Fibroblast of upper back skin (primary cell): ENCODE measurements at places on chromosomes 2 and 18.

DNA sequence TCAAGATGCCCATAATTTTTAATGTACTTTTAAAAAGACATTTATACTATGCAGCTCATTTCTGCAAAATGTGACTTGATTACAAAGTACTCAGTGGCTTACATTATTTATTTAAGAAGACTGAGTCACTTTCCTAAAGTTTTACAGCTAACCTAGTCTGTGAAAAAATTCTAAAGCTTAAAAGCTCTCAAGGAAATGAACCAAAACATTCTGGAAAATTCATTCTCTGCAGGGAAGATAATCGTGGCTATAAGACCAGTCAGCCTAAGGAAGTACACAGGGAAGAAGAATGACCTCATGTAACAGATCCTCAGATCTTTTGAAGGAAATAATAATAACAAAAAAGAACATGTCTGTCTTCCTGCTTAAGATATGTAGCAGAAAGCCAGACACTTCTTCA, 232.1 kb upstream of the STK17B start:
- peak; percentile 77 for DNase-seq

DNA sequence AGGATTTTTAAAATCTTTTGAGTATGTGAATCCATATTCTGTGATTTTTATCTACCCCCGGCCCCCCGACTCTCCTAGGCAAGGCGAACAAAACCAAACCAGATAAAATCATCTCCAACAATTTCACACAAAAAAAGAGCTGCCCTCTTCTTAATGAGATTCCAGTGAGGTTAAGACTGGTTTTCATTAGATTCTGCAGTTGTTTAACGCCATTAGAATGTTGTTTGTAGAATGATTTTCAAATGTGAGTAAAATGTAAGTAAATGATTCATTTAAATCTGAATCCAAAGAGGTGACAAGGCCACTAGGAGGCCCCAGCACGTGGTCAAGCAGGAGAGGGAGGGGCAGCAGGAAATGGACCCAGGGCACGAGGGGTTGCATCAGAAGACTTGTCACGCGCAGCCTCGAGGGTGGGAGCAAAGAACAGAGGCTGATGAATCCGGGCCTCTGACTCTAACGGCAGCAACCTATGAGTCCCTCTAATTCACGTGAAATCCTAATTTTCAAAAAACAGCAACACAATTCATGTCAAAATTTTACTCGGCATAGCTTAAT, 24.3 kb upstream of the KLHL29 start:
- DNase-seq: no peak

DNA sequence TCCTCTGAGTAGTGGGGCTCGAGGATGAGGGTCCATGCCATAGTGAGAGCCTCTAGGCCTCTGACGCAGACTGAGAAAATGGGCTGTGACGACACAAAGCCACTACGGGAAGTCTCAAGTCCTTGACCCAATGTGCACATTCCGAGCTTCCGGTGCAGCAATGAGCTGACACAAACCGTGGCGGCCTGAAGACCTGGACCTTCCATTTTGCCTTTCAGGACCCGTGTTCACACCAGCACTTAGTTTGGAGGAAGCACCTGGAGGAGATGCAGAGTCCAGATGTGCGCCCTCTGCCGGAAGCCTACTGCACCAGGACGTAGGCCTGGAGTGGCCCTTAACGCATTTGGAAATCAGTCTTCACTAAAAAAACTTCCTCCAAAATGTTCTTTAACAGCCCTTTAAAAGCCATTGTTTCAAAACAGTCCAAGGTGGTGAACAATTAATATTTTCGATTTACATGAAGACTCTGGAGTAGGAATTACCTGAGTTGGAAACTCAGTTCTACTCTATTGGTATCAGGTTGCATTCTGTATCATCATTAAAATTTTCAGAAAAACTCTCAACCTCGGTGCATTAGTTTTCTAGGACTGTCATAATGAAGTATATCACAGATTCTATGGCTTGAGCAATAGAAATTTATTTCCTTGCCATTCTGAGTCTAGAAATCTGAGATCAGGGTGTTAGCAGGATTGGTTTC, 33.9 kb downstream of the BMP10 start:
- DNase-seq: peak; percentile 32

- peak; percentile 49 for DNase-seq
Measured at GRCh38 chr2:40348038-40348437, 103.9 kb downstream of the SLC8A1 start.

- DNase-seq: no peak
Measured at GRCh38 chr18:25334588-25334987, 17.4 kb downstream of the ZNF521 start.

DNA sequence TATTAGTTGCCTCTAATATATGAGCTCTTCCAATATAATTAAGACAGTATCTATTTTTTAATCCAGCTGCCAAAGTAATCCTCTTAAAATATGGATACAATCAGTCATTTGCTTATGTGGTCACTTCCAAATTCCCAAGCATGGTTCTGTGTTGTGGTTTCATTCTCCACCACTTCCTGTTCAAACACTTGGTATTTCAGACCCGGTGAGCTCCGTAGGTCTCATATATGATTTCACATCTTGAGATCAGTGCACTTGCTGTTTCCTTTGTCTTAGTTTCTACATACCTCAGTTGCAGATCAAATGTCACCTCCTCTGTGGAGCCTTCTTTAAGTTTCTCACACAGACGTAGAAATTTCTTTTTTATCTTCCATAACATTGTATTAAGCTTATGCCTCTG, 254.2 kb downstream of the KCNS3 start:
- DNase-seq: peak; percentile 64

GRCh38 chr2:136117391-136117841, 533 bp downstream of the CXCR4 start:
- DNase-seq: no peak

DNA sequence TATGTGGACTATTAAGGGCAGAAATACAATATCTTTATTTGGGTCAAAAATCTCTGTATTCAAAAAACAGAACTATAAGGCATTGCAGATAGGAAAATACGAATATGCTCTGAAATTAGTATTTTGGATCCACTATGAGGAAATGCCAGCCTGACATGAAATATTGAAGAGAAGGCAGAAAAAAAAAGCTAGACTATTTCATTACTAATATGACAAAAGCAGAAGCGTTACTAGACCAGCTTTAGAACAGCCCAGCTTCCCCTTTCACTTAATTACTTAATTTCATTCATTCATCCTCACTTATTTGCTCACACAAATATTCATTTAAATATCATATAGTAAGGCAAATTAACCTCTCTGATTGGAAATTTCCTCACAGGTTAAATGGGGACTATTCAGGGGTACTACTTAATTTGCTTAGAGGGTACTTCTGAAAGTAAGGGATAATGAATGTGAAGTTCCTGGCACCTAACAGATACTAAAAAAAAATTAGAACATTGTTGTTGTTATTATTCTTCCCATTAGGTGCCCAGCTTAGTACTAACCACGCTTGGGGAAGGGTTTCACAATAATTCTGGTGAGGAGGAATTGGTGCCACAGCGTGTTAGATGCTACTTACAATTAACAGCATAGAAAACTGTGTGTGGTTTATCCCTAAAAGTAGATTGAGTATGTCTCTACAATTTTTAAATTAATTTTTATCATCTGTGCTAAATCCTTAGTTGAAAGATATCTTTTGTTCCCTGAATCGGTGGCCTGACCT, 71.1 kb upstream of the CTLA4 start:
- no peak for DNase-seq

- no peak for DNase-seq
Measured at GRCh38 chr2:177600917-177601316, 208.3 kb downstream of the AGPS start.

DNA sequence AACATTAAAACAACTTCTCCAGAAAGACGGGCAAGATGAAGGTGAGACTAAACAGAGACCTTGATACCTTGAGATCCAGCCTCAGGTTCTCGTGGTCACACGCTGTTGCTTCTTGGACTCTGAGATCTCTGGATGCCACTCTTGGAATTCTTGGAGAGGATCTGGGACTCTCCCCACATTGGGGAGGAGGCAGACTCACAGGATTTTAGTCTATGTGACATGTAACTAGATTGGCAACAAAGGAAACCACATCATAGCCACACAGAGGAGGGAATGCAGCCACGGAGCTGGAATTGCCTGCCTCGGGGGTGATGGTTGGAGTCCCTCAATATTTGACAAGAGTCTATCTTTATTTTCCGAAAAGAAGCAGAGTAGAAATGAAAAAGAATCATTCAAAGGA, 78.8 kb upstream of the IGFBP5 start:
- DNase-seq: peak; percentile 60

- no peak for DNase-seq
Measured at GRCh38 chr18:78681934-78682333, 297.7 kb upstream of the SALL3 start.

DNA sequence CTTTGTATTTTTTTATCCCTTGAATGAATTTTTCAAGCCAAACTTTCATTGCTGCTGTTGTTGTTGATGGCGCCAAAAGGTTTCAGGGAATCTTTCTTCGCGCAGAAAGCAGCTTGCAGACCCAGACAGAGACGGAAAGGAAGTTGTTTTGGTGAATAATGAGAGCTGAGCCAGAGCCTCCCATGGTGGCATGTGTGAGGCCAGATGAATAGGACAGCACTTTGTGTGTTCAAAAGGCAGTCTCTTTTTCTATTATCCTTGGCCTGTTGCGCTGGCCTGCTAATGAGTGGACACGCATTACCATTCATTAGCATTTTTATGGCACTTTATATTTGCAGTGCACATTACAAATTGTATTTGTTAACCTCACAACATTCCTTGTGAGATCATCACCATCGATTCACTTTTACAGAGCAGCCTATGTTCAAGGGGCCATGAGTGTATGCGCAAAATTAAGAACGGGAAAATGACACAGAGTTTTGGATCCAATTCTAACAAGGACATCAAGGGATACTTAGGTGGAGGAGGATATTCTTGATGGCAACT, 754.7 kb downstream of the BCL11A start:
- no peak for DNase-seq

DNA sequence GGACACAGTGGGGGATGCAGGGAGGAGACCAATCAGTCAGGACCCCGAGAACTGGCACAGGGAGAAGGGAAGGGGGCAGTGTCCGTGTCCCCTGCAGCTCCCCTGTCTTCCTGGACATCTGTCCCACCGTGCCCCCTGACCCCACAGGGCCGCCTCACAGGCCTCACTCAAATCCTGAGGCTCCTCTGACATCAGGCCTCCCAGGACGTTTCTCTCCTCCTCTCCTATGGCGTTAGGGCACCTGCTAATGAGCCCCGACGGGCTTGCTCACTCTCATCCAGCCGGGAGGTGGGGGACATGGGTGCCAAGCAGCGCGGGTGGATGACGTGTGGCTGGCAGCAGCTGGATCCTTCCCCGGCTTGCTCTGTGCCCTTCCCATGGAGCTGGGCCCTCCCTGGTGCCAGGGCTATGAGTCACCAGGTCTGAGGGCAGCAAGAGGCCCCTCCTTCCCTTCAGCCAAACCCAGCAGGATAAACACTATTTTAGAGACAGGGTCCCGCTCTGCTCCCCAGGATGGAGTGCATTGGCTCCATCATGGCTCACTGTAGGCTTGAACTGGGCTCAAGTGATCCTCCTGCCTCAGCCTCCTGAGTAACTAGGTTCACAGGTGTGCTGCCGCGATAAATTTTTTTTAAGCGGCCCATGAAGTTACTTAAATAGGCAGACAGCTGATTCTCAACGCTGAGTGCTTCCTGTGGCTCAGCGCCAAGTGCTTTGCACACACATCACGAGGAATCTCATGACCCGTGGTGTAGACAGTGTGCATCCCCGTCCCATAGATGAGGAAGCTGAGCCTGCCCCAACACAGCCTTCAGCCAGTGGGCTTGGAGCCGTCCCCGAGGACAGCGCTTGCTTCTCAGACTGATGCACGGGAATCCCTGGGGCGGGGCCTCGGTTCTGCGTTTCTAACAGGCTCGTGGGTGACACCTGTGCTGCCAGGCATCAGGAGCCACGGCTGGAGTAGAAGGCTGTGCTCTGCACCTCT, 64.5 kb upstream of the HDAC4 start:
- DNase-seq: no peak

GRCh38 chr2:211161236-211161635, 604.8 kb downstream of the CPS1 start:
- DNase-seq: no peak
